ENCODE measurements at places on chromosomes 5 and 9.

- DNase-seq: no peak
Observed at GRCh38 chr9:18477121-18477660, 3.2 kb downstream of the ADAMTSL1 start.

DNA sequence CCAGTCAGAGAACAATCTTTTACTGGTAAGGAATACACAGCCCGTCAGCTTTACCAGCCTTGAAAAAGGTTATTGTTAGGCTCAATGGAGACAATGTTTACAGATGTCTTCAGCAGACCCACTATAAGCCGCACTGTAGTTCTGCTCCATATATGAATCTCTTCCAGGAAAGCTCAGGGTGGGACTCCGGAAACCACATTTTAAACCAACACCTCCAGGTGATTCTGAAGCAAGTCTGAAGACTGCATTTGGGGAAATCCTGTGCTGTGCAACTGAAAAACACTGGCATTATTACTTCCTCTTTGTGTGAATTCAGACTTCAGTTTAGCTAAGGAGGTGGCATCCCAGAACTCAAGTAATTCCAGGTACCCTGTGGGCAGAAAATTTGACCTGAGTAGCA, 3.5 kb downstream of the GZMK start:
- DNase-seq: no peak

DNA sequence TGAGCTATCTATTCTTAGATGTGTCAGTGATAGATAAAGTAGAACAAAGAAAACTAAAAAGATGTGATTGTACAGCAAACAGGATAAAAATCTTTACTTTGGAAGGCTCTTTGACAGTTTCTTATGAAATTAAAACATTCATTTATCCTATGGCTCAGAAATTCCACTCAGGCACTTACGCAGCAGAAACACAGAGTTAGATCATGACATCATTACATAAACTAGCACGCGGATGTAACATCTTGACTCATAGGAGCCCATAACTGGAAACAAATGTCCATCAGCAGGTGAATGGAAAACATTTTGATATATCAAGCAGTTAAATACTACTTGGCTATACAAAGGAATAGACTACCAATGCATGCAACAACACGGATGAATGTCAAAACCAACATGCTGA, 45.3 kb downstream of the ICE1 start:
- DNase-seq: no peak

DNA sequence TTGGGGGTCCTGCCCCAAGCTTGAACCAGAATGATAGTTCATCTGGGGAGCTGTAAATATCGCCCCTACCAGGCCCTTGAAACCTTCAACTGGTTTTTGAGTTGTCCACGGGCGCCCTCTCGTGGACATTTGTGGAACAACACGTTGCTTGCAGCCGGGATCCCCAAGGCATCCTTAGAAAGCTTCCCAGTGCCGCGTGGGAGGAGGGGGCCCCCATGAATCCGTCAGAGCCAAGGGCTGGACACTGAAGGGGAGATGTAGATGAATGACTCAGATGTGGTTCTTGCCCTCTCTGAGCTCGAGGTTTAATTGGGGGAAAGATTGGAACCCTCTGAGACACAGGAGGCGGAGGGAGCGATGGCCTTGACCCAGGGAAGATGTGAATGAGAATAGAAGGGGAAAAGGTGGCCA, 31.8 kb upstream of the ORM1 start:
- DNase-seq: peak; percentile 76

GRCh38 chr5:168869615-168870227, 290.6 kb upstream of the PANK3 start:
- no peak for DNase-seq

DNA sequence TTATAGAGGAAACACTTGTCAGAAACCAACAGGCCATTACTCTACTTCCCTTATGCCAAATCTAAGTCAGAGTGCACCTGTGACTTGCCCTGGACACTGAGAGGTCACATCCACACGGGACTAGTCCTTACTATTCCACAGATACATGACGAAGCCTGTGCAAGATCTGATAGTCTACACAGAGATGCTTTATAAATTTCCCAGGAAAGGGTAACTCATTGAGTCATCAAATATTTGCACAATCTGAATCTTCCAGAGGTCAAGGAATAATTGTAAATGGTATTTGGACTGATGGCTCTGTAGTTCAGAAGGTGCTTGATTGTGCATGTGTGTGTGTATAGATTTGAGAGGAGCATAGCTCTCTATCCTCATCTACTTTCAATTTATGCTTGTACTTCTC, 55.2 kb upstream of the JAK2 start:
- no peak for DNase-seq

DNA sequence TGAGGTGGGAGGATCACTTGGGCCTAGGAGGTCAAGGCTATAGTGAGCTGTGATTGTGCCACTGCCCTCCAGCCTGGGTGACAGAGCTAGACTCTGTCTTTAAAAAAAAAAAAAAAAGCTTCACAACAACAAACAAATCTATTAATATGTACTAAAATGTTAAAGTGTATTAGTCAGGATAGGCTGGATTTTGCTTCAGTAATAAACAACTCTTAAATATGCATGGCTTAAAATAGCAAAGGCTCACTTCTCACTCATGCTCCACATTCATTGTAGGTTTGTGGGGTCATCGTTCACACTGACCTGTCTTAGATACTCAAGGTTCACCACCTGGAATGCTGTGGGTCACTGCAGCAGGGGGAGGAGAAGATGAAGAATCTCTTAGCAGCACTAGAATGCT, 33.8 kb upstream of the COL15A1 start:
- no peak for DNase-seq

DNA sequence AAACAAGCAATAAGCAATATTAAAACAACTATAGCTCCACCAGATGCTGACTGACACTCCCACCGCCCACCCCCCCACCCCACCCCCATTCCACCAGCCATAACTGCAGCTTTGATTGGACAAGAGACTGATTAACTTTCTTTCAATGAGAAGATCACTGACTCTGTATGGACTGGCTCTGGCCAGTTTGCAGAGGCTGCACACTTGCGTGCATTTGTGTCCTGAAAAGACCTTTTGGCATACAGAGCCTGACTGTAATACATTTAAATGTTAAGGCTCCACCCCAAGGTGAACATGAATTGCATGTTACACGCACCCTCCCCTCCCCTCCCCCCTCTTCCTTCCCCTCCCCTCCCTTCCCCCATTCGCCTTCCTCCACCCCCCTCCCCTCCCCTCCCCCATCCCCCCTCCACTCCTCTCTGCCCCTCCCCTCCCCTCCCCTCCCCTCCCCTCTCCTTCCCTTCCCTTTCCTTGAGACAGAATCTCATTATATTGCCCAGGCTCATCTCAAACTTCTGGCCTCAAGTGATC, 31.1 kb downstream of the FGD3 start:
- no peak for DNase-seq

DNA sequence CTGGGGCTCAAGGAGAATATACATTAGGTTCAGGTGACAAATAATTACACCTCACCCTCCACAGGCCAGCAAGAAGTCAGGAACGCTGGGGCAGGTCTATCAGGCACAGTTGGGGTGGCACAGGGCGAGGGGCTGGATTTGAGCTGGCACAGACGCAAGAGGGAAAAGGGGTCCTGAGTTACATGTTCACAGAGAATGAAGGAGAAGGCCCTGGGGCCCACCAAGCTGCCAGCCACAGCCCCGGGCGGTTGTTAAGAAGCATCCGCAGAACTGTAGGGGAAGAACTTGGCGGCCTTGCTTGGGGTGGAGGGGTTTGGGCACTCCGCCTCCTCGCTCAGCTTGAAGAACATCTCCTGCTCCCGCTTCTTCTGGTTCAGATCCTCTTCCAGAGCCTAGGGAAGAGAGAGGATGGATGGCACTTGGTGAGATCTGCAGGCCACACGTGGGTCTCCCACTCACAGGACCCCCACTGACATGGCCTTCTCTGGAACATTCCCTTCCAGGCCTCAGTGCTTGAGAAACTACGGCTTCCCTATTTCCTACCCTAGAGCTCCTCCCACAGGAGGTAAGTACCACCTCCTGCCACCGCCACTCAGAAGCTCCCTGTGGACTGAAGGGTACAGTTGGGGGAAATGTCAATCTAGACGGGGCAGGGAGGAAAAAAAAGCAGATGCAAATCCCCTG, 38.3 kb upstream of the FBXW11 start:
- no peak for DNase-seq

GRCh38 chr5:164680216-164680615, 1174.8 kb downstream of the MAT2B start:
- no peak for DNase-seq

DNA sequence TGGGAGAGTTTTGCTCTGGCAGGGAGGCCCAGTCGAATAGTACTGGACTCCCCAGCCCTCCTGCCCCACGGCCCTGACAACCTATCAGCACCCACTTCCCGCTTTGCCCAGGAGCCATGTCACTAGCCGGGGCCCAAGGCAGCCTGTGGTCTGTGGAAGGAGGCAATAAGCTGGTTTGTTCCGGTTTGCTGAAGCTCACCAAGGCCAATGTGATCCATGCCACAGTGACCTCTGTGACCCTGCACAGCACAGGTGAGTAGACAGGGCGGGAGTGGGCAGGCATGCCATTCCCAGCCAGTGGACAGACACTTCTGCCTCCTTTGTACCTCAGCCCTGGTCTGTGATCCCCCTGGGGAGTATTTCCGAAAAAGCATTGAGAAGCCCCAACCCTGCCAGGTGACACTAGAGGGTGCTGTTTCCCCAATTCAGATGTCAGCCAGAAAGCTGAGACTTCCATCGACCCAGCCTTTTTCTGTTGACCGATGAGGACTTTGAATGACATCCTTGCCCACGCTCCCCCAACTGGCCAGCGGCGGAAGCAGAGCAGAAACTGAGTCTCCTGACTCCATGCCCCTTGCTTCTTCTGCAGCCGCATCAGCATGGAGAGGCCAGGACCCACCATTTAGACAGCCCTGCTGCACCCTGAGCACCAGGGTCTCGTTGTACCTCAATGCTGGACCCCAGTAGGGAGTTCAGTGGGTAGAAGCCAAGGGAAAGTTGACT, 9.6 kb downstream of the PCYOX1L start:
- peak; percentile 84 for DNase-seq

DNA sequence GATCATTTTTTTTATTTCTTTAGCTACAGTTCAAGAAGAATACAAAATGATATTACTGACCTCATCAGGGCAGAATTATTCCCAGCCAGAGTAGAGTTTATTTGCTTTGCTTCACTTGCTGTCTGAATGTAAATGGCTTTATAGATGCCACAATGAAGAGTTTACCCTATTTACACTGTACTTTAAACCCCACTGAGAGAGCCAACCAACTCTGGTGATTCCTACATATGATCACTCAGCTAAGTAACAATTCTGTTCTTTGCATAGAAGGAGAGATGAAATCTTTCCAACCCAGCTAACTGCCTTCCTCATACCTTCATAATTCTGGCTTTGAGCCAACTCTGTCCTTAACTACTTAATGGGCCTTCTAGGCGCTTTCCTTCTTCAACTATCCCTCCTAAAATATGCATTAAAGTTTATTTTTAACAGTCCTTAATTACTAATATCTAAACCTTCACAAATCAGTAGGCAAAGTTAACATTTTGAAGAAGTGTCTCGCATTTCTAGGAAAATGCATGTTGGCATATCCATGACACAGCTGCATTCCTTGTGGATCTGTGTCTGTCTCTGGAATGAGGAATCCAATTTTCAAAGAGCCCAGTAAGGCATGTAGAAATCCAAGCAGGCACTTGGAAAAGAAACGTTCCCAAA, 284.8 kb upstream of the GRAMD2B start:
- DNase-seq: no peak

DNA sequence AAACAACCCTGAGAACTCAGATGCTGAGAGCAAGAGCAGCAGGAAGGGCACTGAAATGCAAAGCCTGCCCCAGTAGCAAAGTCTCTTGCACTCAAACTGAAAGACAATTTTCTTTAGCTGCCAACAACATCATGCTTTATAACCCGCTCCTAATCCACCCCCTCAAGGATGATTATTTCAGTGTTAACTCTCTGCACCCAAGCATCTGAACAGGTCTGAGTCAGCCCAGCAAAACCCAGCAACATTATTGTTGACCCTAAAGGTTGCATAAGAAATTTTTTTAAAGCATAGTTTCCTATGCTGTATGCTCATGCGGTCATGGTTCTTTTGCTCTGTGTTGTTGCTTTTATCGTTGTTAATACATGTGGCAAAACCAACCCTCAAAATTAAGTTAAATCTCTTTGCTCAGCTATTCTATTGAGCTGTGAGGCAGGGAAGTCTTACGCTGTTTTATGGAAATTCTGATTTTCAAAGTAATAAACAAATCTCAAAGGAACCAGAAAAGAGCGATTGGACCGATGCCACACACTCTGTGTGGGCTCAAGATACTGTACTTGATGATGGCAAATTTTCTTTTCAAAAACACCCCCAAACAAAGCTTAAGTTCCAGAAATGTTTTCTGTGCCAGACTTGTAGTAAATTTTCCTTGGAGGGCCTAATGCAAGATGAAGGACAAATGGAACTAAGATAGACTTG, 440.6 kb upstream of the MPDZ start:
- DNase-seq: no peak

- DNase-seq: no peak
Observed at GRCh38 chr9:132458432-132458831, 48.4 kb downstream of the CFAP77 start.

- DNase-seq: no peak
Observed at GRCh38 chr5:162227075-162227474, 159.5 kb downstream of the GABRG2 start.

DNA sequence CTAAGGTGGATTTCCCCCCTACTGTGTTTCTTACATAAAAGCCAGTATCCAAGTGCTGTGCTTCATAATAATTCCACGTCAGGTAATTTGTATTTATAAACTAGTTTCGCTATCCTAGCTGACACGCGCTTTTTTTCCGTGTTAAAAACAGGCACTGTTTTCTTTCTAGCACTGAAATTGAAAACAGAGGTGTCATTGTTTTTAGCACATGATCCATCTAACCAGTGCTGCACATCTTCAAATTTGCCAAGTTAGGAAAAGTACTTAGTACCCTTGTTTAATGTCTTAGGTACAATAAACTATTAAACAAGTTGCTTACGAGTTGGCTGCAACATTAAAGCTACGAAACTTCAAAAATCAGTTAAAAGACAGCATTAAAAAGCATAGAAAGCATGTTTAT, 49.9 kb downstream of the JMY start:
- DNase-seq: no peak

- no peak for DNase-seq
Observed at GRCh38 chr5:119570910-119571309, 58.4 kb upstream of the FAM170A start.

All from GM10248 (cell line).